ENCODE measurements at places on chromosomes 11 and 22.

DNA sequence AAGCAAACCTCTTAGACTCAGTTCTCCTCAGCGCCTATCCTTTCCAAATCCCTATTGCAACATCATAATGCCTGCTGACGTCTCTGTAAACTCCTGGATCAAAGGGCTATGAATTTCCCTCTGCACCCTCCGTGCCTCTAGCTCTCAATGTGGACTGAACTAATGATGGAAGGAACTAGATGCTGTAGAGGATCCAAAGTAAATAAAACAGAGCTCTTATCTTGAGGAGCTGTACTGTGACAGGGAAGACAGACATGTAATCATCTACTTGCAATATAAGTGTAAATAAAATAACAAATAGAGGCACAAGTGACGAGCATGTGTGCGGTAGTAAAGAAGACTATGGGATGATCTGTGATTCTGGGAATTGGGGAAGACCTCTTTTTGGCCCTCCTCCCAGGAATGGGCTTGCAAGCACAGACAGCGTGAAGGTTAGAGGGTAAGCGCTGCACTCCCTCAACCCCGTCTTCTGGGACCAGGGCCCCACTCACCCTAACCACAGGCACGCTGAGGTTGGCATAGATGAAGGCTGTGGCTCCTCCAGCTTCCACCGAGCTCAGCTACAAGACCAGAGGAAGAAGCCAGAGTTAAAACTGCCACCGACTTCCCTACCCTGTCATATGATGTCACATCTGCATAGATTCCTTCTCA is 42.2 kb downstream of the P4HA3 start:
- DNase-seq: peak; percentile 42

DNA sequence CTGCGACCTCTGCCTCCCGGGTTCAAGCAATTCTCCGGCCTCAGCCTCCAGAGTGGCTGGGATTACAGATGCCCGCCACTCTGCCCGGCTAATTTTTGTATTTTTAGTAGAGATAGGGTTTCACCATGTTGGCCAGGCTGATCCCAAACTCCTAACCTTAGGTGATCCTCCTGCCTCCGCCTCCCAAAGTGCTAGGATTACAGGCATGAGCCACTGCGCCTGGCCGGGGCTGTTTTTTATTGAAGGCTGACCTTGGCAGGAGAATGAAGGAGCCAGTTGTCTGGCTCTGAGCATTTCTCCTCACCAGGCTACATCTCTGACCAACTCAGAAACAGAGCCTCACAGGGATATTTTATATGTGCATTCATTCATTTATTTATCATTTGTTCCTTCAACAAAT is 2.3 kb downstream of the KIAA1671 start:
- no peak for DNase-seq

- no peak for DNase-seq
Measured at GRCh38 chr11:32428665-32429303, 6.6 kb downstream of the WT1 start.

- DNase-seq: no peak
Measured at GRCh38 chr11:78808923-78809322, 234.3 kb upstream of the NARS2 start.

DNA sequence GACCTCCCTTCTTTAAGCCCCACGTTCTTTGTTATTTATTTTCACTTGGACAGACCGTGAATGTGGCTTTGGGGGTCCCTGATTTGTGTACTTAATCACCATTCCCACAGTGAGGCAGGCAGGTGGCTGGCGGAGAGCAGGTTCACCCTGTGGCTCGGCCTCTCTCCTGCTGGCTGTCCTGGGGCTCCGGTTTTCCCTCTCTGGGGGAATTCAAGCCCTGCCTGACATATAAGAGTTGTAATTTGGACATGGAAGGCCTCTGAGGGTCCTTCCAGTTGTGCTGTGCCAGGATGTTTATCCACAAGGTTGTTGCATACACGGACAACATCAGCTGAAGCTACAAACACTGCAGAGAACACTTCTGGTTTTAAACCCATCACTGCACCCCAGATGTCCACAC is 824.5 kb downstream of the TBC1D22A start:
- no peak for DNase-seq

GRCh38 chr22:24427500-24428164 is at the start of gene ADORA2A:
ADORA2A (plus strand) TSS chr22:24427599; CDS start chr22:24433405, 5,806 bp downstream.
- DNase-seq: peak; percentile 90

DNA sequence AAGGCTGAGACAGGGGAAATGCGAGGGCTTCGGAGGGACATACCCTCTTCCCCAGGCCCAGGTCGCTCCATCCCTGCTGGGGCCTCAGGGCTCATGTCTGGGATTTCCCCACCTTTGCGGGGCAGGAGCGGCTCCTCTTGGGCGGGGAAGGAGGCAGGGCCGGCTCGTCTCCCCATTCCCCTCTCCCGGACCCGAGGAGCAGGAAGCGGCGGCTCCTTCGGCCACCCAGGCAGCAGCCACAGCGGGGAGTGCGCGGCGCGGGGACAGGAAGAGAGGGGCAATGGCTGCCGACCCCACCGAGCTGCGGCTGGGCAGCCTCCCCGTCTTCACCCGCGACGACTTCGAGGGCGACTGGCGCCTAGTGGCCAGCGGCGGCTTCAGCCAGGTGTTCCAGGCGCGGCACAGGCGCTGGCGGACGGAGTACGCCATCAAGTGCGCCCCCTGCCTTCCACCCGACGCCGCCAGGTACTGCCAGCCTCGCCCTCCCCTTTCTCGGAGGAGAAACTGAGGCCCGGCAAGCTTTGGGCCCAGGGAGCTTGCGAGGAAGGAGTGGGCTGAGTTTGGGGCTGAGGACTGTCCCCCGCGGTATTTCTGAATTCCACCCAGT is at the start of gene ANKK1:
Gene ANKK1, plus strand, starts transcription at position 175 of the 607 bp plus-strand sequence. Its CDS starts 106 bp downstream, at position 281.
- no peak for DNase-seq

DNA sequence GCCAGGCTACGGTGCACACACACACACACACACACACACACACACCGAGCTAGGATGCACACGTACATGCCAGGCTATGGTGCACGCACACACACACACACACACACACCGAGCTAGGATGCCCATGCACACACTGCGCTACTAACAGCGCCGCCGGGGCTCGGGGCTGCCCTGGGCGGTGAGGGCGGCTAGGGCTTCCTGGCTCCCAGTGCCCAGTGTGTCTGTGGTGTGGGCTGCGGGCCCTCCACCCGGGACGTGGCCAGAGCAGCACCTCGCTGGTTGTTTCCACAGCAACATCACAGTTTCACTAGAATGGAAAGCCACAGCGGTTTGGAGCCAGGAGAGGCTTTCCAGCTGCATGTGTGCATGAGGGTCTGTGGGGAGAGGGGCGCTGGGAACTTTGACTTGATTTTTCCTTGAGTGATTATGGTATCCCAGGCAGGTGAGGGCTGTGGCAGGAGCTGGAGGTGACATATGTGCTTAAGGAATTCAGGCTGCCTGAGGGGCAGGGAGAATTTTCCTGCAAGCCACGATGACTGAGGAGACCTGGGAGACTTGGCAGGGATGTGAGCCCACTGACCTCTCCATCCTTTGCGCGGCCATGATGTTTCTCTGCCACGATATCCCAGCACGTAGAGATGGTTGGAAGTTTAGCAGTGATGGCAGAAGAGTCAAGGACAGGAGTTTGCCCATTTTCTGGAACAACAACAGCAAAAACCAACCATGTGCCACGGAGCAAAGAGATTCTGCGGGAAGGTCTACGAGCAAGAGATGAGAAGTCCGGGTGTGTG is 195.9 kb downstream of the SNX19 start:
- DNase-seq: no peak

GRCh38 chr11:8336356-8337129 is 72.9 kb upstream of the LMO1 start:
- DNase-seq: no peak

DNA sequence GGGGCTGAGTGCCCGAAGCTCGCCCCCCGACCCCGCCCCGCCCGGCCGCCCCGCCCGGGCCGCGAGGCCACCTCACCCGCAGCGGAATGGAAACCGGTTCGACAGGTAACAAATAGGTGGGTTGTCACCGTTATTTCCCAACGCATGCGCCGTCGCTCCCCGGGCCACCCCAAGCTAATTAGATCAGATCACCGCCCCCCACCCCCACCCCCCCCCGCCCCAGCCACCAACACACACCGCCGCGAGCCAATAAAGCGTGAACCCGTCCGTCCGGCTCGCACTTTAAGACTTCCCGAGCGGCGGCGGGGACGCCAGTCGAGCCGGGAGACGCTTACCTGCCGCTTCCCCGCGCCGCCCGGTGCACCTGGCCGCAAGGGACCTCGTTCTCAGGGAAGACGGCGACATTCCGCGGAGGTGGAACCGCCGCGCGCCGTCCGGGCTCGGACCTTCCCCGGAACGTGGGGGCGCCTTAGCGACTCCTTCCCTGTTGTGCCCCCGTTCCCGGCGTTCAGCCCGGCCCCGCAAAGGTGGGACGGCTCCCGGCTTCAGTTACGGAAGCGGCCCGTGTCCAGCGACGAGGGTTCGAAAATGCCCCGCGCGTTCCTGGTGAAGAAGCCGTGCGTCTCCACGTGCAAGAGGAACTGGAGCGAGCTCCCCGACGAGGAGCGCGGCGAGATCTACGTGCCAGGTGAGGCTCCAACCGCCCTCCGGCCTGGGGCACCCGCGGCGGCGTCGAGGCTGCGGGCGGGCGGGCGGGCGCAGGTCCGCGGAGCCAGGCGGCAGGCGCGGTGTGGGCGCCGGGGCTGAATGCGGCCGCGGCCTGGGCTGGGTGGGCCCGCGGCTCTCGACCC is at the start of gene OVOL1:
Gene OVOL1, plus strand, starts transcription at position 278 of the 851 bp plus-strand sequence. Its CDS starts 311 bp downstream, at position 589.
- DNase-seq: no peak
